ENCODE measurements at places on chromosomes 6 and 20. TPM values are rescaled to one million over a fixed set of nuclear protein-coding genes. Genes with fewer than 3 reads are reported as not detected.

DNA sequence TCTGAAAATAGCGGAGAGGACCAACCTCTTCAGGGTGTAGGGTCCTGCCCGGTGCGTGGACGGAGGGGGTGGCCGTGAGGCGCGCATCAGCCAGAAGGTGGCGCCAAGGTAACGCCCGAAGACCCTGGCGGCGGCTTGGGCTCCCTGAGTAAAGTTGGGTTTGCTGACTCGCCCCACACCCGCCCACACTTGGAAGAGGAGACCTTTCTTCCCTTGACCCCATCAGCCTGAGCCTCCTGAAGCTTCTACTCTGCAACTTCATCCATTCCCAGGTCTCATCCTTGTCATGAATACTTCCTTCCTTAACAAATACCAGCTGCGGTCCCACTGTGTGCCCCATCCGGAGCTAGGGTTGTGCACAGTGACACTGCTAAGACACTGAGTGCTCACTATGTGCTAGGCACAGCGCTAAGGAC is 14.6 kb downstream of the CD40 start:
- DNase-seq = peak; percentile 76

The SNX21 gene
- polyA plus RNA-seq = 34.7 TPM

GRCh38 chr20:15491575-15491974 is 1081.7 kb downstream of the KIF16B start:
- no peak for DNase-seq

DNA sequence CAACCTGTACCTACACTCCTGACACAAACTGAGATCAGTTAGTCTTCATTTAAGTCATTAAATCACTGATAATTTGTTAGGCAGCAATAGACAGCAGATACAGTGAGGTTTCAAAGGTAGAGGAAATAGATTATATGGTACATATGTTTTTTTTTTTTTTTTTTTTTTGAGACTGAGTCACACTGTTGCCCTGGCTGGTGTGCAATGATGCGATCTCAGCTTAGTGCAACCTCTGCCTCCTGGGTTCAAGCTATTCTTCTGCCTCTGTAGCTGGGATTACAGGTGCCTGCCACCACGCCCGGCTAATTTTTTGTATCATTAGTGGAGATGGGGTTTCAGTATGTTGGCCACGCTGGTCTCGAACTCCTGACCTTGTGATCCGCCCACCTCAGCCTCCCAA is 38.2 kb upstream of the KIF13A start:
- no peak for DNase-seq

The ECT2L gene
- 0.17 TPM for polyA plus RNA-seq

GRCh38 chr6:56713254-56713672 is 70.6 kb upstream of the DST start:
- no peak for DNase-seq

The CLDN20 gene
- polyA plus RNA-seq = 0.54 TPM

DNA sequence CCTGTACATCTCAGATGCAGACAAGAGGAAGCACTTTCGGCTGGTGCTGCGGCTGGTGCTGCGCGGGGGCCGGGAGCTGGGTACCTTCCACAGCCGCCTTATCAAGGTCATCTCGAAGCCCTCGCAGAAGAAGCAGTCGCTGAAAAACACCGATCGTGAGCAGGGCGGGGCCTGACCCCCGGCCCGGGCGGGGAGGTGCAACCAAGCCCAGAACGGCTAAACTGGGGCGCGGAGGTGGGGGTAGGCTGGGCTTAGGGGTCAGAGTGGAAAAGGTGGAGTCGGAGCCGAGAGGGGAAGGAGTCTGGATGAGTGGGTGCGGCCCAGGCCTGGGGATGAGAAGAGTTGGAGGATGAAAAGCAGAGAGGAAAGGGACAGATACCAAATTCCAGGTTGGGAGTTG is 4.1 kb upstream of the MATN4 start:
- DNase-seq = no peak

DNA sequence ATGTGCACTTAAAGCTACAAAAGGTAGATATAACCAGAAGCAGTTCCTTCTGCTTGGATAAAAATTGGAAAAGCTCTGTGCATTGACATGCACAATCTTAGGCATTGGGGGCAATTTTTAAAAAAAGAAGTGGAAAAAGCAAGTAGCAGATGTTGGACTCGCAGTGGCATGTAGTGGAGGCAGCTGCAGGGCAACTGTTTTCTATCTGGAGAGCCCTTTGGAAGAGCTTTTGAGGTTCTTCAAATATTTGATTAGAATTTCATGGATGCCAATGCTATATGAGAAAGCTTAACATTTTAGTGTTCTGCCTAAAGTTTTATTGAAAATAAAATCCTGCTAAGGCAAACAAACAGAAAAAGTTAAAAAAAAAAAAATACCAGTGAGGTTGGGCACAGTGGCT is 388.3 kb upstream of the RNF217 start:
- no peak for DNase-seq

DNA sequence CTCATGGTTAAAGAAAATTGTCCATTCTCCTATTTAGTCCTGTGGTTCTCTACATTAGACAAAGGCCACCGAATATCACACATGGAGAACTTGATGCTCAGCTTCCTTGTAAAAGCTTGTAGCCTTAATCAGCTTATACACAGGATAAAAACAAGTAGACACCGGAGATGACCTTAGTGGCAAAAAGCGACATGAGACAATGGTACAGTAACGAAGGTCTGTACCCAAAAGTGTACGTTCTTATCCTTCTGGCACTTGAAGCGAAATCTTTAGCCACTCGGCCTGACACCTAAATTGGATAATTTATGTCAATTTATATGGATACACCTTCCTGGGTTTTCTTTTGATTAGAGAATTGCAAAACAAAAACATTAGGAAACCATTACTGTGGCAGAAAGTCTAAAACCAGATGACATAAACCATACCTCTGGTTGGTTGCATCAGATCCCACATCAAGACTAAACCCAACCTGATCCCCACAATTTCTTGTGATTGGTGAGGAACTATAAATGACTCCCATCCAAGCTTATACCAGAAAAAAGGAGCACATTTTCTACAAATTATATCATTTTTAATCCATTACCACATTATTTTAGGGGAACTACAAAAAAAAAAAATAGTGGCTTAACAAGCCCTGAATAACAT is 6.1 kb downstream of the RBM39 start:
- DNase-seq = no peak

- no peak for DNase-seq
Measured at GRCh38 chr6:126620719-126621118, 280.8 kb downstream of the CENPW start.

The SLC44A4 gene
- 0.23 TPM for polyA plus RNA-seq

GRCh38 chr6:2543321-2543720 is 207.4 kb downstream of the MYLK4 start:
- no peak for DNase-seq

DNA sequence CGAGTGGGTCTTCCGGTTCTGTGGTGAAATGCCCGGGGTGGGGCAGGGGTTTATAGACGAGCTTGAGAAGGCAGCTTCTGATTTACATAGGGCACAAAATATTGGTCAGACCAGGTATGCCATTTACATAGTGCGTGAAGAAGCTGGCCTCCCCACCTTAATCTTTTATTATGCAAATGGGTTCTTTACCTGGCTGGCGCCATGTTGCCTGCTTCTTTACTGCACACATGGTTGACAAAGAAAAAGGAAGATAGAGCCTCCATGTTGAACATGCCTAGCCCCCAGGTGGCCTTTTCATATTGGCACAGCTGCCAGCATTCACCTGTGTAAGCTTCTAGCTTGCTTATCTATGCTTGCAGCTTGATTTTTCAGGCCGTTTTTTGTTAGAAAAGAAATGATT is 276.2 kb downstream of the PHACTR1 start:
- DNase-seq = no peak

DNA sequence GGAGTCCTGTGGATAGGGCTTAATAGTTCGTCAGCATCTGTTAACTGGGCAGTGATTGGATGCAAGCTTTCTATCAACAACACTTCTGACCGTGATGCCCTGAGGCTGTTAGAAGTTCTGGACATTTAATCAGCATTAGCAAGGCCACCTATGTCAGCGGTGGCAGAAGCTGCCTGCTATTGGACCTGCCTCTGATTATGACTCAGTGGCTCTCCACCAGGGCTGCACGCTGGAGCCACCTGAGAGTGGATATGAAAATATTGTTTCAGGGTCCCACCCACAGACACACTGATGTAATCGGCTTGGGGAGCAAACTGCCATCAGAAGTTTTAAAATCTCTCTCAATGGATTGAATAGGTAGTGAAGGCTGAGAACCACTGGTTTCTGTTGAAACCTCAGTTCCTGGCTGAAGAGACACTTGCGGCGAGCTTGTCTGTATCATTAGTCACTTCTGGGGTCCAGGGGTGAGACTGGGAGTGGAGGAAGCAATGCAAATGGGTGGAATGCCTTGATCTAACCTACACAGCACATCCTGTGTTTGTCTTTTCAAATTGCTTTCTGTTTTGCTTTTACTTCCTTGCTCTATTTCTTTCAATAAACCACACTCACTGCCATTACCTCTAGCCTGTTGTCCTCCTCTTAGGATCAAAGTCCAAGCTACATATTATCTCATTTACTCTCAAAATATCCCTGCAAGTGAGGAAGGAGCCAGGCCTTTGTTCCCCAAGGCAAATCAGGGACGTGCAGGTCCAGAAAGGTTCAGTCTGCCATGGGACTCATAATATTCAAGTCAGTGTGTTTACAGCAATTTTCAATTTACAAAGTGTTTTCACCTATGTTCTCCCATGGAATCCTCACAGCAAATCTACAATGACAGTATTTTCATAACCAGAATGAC is 4.2 kb downstream of the CLIC5 start:
- DNase-seq = no peak

- DNase-seq = peak; percentile 50
Measured at GRCh38 chr20:50691573-50692551, 520 bp upstream of the RIPOR3 start.

DNA sequence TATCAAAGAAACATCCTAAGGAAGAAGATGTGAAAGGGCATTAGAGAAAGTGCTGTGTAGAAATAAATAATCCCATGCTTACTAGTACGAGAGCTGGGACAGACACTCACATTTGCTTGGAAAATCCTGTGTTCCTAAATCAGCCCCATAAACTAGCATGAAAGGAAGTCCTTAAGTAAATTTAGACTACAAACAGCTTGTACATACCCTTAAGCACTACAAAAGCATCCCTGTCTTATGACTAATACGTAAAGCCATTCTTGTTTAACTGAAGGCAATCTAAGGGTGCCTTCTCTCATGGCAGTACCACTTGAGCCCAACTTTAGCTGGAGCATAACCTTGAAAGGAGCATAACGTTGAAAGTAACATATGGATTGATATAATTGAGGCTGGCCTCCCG is 15.4 kb upstream of the FOXQ1 start:
- no peak for DNase-seq

GRCh38 chr20:63378626-63379025 is 17.5 kb upstream of the CHRNA4 start:
- no peak for DNase-seq

- DNase-seq = no peak
Measured at GRCh38 chr20:647479-648019, 5.5 kb downstream of the SRXN1 start.

The LGSN gene
- not detected for polyA plus RNA-seq

DNA sequence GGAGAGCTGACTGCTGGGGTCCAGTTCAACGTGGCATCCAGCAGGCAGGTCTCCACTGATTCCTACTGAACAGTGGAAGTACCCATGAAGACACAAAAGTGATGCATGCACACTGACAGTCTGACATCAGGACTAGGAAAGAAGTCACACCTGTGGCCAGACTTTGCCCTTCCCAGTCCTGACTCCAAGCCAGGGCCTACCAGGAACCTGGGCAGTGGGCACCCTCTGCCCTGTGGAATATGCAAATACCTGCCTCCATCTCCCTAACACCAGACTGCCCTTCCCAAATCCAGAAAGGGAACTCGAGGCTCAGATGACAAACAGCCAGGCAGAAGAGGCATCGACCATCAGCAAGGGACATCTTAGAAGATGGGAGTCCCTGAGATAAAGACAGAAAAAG is 50.9 kb downstream of the SLC23A2 start:
- no peak for DNase-seq

The C6orf141 gene
- 3.0 TPM for polyA plus RNA-seq

The POPDC3 gene
- polyA plus RNA-seq = 74.6 TPM

The TMEM217 gene
- polyA plus RNA-seq = 0.72 TPM

GRCh38 chr6:105078386-105078708 is 101.5 kb downstream of the POPDC3 start:
- no peak for DNase-seq

DNA sequence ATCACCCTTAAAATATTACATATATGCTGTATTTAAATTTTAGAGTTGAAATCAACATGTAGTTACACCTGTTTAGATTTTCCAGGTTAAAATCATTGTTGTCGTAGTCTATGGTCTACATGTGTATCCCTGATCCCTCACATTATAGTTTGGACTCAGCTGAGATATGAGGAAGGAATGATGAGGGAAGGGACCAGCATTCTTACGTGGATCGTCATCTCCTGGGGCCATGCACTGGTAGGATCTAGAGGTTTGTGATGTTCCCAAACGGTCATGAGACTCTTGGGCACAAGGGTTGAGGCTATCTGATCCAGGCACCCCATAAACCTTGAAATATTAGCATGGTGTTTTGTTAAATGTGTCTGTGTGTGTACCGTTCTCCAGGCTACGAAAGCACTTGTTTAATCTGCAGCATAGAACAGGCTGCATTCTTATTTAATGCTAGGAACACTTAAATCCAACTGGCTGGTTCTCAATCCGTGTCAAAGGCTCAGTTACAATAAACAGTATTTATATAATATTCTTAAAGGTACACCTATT is 55.4 kb downstream of the IPCEF1 start:
- DNase-seq = no peak

The TRIM15 gene
- polyA plus RNA-seq = not detected

DNA sequence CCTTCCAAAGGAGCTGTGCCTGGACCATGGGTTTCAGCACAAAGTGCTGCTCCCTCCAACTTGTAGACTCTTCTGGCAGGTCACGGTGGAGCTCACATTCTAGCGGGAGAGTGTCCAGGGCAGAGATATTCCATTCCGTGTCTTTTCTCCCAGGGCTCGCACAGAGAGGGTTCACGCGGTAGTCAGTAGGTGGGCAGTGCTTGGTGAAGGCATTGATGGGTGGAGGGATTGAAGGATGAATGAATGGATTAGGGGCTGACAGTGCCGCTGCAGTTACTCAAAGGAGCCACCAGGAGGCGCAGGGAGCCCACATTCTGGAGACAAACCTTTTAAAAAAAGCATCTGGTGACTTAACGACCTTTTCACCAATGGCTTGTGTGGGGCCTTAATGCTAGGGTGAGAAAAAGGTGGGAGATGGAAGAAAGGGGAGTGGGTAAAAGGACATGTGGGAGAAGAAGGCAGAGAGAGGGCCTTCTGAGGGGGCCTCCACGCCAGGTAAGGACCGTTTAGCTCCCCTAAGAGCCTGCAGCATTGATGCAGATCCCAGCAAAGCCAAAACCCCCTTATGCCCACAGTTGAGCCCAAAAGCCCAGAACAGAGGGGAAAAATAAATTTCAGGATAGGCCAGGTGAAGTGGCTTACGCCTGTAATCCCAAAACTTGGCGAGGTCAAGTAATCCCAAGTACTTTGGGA is 17.5 kb upstream of the FAM110A start:
- DNase-seq = peak; percentile 47

DNA sequence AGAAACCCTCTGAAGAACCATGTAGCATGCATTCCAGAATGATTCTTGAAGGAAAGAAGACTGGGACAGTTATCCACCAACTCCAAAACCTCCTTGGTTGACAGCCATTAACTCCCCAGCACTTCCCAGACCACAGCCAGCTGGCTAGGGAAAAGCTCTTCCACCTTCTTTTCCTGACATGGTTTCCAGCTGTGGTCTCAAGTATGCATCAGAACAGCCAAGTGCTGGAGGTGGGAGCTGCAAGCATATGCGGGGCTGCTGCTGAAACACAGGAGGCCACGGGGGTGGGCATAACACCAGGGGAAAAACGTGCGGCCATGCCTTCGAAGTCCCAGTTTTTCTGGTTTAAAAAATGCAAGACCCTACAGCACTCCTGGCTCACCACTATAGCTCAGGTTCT is 108.0 kb upstream of the FAM184A start:
- no peak for DNase-seq

Measured in hindlimb muscle (tissue), 1 donor.